Sigmoid colon (tissue), 7 donors: ENCODE measurements at places on chromosomes 11 and 22. TPM values are rescaled to one million over a fixed set of nuclear protein-coding genes. Genes with fewer than 3 reads are reported as not detected.

DNA sequence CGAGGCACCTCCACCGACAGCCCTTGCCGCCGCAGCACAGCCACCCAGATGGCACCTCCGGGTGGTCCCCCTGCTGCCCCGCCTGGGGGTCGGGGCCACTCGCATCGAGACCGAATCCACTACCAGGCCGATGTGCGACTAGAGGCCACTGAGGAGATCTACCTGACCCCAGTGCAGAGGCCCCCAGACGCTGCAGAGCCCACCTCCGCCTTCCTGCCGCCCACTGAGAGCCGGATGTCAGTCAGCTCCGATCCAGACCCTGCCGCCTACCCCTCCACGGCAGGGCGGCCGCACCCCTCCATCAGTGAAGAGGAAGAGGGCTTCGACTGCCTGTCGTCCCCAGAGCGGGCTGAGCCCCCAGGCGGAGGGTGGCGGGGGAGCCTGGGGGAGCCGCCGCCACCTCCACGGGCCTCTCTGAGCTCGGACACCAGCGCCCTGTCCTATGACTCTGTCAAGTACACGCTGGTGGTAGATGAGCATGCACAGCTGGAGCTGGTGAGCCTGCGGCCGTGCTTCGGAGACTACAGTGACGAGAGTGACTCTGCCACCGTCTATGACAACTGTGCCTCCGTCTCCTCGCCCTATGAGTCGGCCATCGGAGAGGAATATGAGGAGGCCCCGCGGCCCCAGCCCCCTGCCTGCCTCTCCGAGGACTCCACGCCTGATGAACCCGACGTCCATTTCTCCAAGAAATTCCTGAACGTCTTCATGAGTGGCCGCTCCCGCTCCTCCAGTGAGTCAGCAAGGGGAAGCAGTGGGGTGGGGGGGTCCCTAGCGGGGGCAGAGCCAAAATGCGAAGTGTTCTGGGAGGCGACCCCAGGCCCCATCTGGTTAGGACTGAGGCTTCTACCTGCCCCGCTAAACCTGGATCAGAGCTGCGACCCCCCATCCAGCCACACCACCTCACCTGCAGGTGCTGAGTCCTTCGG, 4.4 kb downstream of the FREY1 start:
- no peak overlapping the region for H3K27ac ChIP-seq
- H3K27me3 ChIP-seq, result no peaks in the 10 kb centered on the region
- no peaks in the 10 kb centered on the region for H3K36me3 ChIP-seq
- no peaks in the 10 kb centered on the region for H3K4me1 ChIP-seq
- H3K4me3 ChIP-seq, result no peak overlapping the region
- no peak for DNase-seq

DNA sequence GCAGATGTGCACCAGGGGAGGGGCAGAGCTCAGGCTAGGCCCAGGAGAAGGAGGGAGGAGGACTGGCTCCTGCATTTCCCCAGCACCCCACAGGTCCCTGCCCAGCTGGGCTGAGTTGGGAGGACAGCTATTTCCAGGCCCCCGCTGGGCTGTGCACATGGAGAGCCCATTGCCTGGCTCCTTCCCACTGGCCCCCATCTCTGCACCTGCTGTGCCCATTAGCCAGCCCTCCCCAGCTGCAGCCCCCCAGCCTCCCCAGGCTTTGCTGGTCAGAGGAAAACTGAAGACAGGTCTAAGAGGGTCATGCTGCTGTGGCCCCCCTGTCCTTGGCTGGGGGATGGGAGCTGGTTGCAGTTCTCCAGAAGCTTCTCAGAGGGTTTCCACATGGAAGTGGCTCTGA, 81.8 kb upstream of the SHANK2 start:
- DNase-seq, result peak; percentile 41
- no peak overlapping the region for H3K4me3 ChIP-seq
- H3K27me3 ChIP-seq, result no peaks in the 10 kb centered on the region
- H3K27ac ChIP-seq, result no peak overlapping the region
- H3K4me1 ChIP-seq, result peaks cover 11% of the 10 kb centered on the region

- peaks cover 32% of the 10 kb centered on the region for H3K4me1 ChIP-seq
- H3K27ac ChIP-seq, result no peak overlapping the region
- H3K4me3 ChIP-seq, result no peak overlapping the region
These were observed 51.7 kb downstream of the CHRDL2 start for GRCh38 chr11:74679513-74679865.

DNA sequence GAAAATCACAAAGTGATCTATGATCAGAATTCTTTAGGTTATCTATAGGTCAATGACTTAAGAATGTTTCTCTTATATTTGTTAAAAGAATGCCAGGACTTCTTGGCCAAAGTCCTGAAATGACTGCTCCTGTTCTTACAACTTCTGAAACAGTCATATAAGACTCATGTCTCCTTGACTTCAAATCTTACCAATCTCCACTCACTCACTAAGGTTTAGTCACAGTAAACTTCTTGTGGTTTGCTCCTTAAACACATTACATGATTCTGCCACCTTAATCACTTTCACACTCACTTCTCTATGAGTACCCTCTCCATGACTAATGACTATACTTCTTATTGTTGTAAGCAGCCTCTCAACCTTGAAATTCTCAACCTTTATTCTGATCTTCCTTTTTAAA, 648.7 kb upstream of the CCDC179 start:
- no peaks in the 10 kb centered on the region for H3K36me3 ChIP-seq
- H3K4me3 ChIP-seq, result no peak overlapping the region
- no peaks in the 10 kb centered on the region for H3K27me3 ChIP-seq
- H3K27ac ChIP-seq, result no peak overlapping the region
- no peaks in the 10 kb centered on the region for H3K4me1 ChIP-seq

The PRAME gene
- not detected for total RNA-seq

The ELMOD1 gene
- total RNA-seq, result 0.49 TPM

The NRGN gene
- total RNA-seq, result not detected

- H3K36me3 ChIP-seq, result no peaks in the 10 kb centered on the region
- H3K27ac ChIP-seq, result no peak overlapping the region
- H3K4me1 ChIP-seq, result no peaks in the 10 kb centered on the region
- DNase-seq, result peak; percentile 39
These were observed 830.3 kb downstream of the TBC1D22A start for GRCh38 chr22:47592791-47593190.

DNA sequence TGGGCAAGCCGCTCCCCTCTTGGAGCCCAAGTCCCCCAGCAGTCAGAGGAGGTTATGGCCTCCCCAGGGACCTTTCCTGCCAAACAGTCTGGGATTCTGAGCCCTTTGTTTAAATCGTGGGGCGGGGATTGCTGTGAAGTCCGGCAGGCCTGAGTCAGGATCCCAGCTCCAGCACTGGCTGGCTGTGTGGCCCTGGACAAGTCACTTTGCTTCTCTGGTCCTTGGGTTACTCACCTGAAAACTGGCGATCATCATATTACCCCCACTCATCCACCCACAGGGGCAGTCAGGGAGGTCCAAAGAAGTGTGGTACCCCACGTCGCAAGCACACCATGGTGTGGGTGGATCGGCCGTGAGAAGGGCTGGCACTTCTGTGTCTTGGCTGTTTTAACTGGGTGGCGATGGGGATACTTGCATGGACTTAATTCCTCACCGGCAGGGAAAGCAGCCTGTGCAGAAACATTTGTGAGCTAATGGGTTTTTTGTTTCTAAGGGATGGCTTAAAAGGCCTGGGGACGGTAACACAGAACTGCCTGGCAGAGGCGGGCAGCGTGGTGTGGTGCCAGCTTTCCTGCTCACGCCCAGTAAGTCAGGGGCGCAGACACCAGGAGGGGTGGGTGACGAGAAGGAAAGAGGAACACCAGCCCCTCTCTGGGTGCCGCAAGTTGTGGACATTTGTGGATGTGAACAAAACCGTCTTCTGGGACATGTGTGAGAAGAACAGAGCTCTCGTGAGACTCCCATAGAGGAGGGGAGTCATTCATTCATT, 31.6 kb upstream of the PRR5 start:
- H3K36me3 ChIP-seq, result no peaks in the 10 kb centered on the region
